ENCODE measurements at places on chromosomes 1 and 21.

- DNase-seq, result no peak
Observed at GRCh38 chr21:42574234-42575027, 60.8 kb downstream of the SLC37A1 start.

GRCh38 chr21:41008974-41009373 lies 159.0 kb upstream of the BACE2 start:
- DNase-seq, result no peak

DNA sequence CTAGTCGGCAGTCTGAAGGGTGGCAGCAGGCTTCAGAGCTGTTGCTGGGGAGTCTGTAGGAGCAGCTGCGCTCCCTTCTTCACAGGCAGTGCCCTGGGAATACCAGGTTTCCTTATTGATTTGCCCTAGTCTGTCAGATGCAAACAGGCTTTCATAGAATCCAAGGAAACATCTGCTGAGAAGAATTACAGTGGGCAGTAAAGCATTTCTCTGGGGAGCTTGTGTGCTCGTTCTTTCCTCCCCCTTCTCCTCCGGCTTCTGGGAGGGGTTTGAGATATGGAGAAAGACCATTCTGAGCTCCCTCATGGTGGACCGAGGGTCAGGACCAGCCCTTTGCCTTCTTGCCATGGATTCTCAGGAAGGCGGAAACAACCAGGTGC lies 25.4 kb upstream of the PARP1 start:
- DNase-seq, result no peak

- no peak for DNase-seq
Observed at GRCh38 chr1:4221107-4221506, 321.0 kb upstream of the C1orf174 start.

DNA sequence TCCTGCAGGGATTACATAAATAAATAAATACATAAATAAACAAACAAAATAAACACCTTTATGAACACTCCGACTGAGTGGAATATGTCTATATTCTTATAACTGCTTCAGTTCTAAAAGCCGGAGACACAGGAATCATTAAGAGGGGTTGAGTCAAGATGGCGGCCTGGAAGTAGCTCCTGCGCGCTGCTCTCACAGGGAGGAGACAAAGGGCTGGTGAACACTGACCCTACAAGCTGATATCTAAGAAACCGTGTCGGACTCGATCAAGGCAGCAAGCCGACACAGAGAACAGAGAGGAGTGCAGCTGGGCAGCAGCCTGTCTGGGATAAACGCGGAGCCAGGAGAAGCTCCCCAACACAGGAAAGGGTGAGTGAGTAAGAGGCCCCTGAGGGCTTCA lies 1098.6 kb upstream of the NCAM2 start:
- DNase-seq, result no peak

GRCh38 chr1:167208624-167208976 lies 12.1 kb upstream of the POU2F1 start:
- DNase-seq, result no peak

GRCh38 chr1:914891-915280 lies 8.8 kb upstream of the SAMD11 start:
- DNase-seq, result no peak

- DNase-seq, result no peak
Observed at GRCh38 chr1:37699147-37699546, 6.8 kb downstream of the CDCA8 start.

DNA sequence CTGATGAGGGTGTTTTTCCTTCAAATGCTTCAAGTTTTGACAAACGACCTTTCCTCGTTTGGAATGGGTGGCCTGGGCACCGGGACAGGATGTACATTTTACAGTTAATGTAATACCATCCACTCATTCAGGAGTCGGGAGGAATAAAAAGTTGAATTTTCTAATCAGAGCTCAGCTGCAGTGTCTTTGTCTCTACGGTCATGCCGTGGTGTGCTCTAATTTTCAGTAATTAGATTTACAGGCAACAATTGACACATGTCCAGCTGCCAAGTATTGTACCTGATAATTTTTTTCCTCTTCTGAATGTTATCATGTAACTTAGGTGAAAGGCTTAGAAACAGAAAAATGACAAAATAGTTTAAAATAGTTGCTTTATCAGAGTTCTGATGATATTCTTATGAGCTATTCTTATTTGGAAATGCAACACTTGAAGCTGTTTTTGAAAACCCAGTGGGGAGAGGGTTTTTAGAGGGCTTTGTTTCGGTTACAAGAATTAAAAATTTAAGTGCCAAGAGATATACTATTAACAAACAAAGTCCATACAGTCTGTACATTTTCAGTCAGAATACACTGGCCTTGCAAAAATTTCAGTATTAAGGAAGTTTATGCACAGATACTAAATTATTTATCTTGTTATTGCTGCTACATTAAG lies 1.0 kb downstream of the CDKN2C start:
- no peak for DNase-seq

DNA sequence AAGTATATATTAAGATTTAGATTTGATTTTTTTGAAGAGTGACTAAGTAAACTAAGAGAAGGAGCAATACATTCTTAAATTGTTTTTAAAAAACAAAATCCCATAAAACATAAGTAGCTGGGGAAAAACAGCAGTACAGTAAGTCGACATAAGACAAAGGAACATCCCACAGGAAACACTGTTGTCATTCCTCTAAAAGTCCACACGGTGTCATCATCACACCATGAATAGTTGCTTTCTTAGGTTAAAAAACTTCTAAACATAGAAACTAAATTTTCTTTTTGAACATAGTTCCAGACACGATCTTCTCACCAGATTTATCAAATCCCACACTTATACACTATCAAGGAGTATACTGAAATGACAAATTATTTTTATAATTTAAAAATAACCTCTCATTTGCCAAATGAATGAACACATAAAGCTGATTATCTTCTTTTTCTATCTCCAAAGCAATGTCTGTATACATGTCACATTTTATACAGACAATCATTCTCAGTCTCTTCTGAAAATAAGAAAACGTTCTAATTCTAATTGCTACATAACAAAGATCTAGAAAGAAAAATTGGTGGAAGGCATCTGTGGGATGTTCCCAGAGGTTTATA lies 15.8 kb downstream of the ODF2L start:
- DNase-seq, result no peak

- no peak for DNase-seq
Observed at GRCh38 chr21:22468893-22469292, 1470.7 kb downstream of the NCAM2 start.

- DNase-seq, result no peak
Observed at GRCh38 chr1:166956057-166956850, 19.1 kb downstream of the ILDR2 start.

DNA sequence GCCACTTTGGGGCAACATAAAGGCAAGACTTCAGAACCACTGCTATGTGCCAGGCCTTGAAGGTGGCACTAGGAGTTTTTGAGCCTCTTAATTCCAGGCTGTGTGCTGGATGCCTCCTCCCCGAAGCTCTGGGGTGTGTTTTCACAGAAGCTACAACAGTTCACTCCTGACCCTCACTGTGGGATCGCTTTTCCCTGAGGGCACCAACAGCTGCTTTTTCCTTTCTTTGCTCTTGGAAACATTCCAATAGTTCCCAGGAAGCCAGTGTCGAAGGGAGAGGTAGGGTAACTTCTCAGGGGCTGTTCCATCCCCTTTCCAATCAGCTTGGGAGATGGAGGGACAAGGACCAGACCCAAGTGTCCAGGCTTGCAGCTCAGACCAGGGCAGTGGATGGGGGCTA lies 153.4 kb downstream of the C1orf94 start:
- DNase-seq, result no peak

DNA sequence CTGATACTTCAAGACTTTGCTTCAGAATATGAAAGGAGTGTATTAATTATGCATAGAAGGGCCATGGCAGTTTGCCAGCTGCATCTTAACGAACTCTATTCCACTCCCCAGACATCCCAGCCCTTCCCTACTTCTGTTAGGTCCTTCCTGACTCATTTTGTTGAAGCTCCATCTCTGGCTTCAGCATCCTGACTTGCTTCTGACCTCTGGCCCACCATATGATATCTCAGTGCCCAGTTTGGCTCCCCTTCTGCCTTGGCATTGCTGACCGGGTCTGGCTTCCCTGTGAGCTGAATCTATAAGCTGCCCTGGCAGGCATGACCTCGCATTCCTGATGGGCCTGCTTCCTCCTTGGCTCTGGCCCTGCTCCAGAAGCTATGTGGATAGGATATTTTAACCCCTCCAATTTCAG lies 27.6 kb upstream of the ARHGAP29 start:
- no peak for DNase-seq

DNA sequence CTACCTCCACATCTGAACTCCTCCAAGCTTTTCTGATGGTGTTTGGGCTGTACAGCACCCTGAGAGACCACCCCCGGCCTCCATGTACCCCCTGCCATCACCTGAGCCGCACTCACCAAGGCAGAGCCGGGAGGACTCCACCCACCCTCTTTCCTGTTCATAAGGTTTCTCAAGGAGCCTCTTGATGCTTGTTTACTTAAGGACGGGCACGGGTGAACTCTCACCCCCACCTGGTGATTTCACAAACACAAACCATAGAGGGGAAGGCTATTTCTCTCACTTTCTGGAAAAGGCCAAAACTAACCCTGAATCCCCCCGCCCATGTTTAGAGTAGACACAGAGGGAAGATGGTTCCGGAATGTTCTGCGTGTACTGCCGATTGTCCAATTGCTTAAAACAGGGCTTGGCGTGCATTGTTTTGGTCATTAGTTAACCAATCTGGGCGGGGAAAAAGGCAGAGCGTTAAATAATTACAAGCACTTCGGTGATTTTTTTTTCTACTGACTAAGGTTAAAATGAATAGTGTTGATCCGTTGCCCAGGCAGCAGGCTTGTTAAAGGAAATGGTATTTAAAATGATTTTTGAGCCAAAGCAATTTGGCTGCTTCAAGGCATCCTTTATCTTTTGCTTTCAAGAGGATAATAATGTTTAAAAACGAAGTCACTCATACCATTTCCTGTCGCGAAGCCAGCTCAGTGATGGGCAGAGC lies 279.8 kb upstream of the VAMP3 start:
- no peak for DNase-seq

GRCh38 chr1:228157729-228158126 lies 7.9 kb upstream of the IBA57 start:
- no peak for DNase-seq

GRCh38 chr1:184569106-184569505 lies 182.3 kb downstream of the C1orf21 start:
- no peak for DNase-seq

GRCh38 chr1:210822932-210823331 lies 311.0 kb downstream of the KCNH1 start:
- DNase-seq, result no peak

GRCh38 chr1:225888289-225888897 lies 553 bp downstream of the LEFTY1 start:
- no peak for DNase-seq

DNA sequence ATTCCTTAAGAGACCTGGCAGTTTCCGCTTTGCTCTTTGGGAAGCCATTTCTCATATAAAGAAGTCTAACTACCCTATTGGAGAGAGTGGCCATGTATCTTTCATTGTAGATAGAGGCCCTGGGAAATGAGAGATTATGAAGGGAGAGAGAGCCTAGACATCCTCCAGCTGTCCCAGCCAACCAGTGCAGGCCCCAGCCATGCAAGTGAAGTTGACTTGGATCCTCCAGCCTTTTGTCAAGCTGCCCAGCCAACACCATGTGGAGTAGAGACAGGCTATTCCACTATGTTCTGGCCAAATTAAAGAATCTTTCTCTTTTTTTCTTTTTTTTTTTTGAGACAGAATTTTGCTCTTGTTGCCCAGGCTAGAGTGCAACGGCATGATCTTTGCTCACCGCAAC lies 7.1 kb upstream of the ANP32E start:
- no peak for DNase-seq

DNA sequence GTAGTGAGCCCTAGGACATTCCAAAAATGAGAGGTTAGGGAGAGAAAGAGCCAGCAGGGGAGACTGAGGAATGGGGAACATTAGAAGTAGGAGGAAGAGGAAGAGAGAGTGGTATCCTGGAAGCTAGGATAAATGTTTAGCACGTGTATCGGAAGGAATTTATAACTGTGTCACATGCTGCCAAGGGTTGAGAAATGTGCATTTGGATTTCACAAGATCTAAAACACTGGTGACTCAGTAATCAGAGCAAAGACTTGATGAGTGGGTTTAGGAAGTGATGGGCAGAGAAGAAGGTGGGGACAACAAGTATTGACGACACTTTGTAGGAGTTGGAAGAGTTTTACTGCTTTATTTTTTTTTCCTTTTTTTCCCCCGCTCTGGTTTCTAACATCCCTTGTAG lies 193.9 kb downstream of the FMN2 start:
- DNase-seq, result no peak

- no peak for DNase-seq
Observed at GRCh38 chr1:118032883-118033282, 103.3 kb downstream of the WDR3 start.

DNA sequence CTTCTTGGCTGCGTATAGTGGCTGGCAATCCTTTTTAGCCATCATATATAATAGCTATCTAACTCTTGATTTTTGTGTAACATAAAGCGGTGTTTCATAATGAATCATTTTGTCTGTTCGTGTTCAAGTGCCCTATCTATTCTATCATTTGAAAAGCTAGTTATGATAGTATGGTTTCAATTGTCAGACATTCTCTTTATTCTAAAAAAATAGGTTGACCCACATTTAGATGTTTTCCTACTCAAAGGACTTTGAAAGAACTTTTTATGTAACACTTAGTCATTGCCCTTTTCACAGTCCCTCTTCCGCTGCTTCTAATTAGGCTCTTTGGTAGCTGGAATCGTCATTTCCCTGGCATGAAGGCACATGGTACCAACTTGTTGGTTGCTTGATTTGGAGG lies 272.2 kb upstream of the B3GALT2 start:
- no peak for DNase-seq

- no peak for DNase-seq
Observed at GRCh38 chr1:170240409-170240808, 94.7 kb downstream of the NTMT2 start.

DNA sequence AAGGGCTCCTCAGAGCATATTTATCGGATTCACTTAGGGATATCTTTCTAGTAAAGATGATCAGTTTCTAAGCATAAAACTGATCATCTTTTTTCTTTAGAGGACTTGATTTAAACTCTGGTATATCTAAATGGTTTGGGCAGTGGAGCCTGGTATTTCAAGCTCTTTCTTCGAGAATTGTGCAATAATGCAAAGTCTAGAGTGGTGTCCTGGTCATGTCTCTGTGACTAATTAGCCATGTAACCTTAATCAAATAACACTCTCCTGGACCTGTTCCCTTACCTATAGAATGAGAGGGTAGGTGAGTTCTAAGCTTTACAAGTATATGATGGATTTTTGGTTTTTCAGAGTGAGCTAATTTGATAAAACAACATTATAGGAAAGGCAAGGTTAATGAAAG lies 225.2 kb downstream of the RPS6KC1 start:
- DNase-seq, result no peak

GRCh38 chr1:246332078-246332477 lies 175.0 kb downstream of the SMYD3 start:
- no peak for DNase-seq

- DNase-seq, result no peak
Observed at GRCh38 chr1:225917536-225917935, 6.5 kb downstream of the PYCR2 start.

All from activated CD8-positive, alpha-beta memory T cell treated with anti-CD3 and anti-CD28 coated beads for 1 hour (primary cell).